ENCODE measurements at places on chromosomes 16 and 17. TPM values are rescaled to one million over a fixed set of nuclear protein-coding genes. Genes with fewer than 3 reads are reported as not detected.

The DNAH9 gene
- total RNA-seq = 2.3 TPM

The TRPV3 gene
- 0.47 TPM for total RNA-seq

The SLC5A2 gene
- 0.62 TPM for total RNA-seq

The DLX4 gene
- total RNA-seq = not detected

The CPPED1 gene
- 6.2 TPM for total RNA-seq

DNA sequence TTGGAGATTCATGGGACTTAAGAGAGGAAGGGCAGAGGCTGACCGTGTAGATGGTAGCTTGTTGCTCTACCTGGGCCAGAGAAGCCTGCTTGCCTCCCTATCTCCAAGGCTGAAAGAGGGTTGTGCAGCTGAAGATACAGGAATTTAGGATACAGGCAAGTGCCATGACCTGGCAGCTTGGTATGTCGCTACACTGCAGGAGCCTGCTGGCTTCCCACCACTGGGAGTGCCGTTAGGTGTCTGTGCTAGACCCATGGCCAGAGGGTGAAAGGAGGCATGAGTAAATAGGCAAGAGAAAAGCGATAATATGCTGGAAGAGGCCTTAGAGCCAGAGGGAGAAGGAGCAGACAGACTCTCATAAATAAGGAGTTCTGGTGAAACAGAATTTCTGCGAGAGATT, 10.6 kb downstream of the NAA60 start:
- no peak for DNase-seq

- no peak for DNase-seq
These were observed 260.1 kb downstream of the PARN start for GRCh38 chr16:14369734-14370598.

- no peak for DNase-seq
These were observed 18.7 kb upstream of the ARHGAP17 start for GRCh38 chr16:25033852-25034251.

DNA sequence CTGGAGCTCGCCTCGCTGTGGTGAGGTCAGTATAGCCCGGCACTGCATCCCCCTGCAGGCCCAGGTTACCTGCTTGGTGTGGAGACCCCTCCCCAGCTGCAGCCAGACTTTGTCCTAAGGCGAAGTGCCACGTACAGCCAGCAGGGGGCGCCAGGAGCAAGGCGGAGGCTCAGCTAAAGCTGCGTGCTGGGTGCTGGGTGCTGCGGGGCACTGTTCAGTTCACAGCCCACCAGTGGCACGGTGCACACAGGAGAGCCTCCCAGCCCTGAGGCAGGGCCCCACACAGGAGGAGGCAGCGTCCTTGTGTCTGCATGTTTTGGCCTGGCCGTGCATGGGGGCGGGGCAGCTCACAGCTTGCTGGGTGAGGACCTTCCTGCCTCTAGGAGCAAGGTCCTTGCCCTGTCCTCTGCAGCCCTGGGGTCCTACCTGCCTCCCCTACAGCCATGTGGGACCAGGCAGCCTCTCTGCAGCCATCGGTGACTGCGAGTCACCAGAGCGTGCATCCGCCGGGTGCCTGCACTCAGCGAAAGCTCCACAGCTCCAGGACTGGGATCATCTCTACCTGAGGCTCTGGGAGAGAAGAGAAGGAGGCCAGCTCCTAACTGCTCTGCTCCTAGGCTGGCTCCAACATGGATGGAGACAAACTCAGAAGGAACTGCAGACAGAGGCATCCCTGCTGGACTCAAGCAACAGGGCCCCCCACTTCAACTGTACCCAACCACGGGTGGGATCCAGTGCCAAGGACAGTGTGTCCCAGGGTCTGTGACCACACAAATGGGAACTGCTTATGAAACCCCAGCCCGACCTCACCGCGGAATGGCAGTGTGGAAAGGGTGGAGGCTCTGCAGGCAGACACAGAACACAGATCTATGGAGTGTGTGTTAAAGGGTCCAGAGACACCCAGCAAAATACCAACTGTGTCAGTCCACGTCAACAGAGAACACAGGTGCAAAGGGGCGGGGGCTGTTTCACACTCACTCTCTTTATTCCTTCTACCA, 19.0 kb downstream of the SLC7A5 start:
- DNase-seq = no peak

- no peak for DNase-seq
These were observed 63.7 kb downstream of the FOXL1 start for GRCh38 chr16:86642087-86642486.

GRCh38 chr16:10926094-10926493, 16.2 kb downstream of the DEXI start:
- no peak for DNase-seq

DNA sequence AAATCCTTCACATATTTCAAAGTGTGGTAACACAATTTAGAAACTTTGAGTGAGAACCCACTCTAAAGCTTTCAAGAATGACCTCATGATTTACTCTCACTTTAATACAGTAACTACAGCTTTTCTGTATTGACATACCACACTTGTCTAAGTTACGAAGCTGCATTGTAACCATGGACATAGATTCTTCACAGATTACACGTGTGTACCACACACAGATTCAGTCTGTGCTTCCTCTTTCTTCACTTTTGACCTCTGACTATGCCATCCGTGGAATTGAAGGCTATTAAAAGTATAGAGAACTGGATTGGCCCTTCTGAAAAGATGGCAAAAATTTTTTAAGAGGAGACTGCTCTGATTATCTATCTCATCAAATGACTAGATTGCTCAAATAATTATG, 172.7 kb downstream of the TANC2 start:
- DNase-seq = no peak

DNA sequence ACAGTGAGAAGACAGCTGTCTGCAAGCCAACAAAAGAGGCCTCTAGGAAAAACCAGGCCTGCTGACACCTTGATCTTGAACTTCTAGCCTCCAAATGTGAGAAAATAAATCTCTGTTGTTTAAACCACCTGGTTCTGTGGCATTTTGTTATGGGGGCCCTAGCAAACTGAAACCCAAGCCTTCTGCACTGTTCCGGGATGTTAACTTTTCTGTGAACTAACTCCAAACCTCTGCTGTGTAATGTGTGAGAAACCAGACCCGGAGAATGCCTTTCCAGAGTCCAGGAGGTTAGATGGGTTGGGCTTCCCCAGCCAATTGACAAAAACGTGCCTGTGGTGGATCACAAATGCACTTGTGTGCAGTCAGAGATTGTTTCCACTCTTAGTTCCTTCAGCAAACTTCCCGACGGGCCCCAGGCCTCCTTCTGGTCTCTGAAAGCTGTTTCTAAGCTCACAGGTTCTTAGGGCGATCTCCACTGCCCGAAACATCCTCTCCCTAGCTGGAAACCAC, 13.6 kb upstream of the GGA2 start:
- DNase-seq = no peak

DNA sequence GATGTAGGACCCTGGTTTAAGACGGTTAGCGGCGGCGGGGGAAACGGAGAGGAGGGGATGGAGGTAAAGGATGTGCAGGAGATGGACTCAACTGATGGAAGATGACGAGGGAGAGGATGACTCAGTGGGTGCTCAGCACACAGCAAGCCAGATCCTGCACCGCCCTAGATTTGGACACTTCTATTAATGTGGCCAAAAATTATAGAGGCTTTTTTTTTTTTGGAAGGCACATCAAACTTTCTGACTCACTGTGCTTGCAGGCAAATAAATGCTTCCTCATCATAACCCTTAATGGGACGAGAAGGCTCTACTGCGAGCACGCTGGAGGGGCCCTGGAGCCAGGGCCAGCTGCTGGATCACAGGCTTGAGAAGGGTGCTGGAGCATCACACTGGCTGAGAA, 36.0 kb downstream of the RTN4RL1 start:
- no peak for DNase-seq

GRCh38 chr17:17398943-17399926, 77.6 kb upstream of the MED9 start:
- no peak for DNase-seq

DNA sequence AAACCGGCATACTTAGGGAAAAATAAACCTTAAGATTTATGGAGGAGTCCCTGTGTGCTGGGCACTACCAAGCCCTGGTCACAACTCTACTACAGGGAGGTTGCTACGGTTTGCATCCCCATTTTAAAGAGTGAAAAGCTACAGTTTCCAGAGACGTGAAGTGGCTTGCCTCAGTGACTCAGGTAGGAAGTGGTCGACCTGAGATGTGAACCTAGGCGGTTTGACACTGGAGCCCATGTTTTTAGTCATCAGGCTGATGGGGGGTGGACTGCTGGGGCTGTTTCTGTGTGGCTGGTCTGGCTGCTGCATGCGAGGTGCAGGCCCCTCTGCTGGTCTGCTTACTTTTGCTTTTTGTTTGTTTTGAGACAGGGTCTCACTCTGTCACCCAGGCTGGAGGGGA, 6.6 kb downstream of the COX6A2 start:
- DNase-seq = no peak

- no peak for DNase-seq
These were observed 6.0 kb upstream of the KRT38 start for GRCh38 chr17:41446806-41447205.

DNA sequence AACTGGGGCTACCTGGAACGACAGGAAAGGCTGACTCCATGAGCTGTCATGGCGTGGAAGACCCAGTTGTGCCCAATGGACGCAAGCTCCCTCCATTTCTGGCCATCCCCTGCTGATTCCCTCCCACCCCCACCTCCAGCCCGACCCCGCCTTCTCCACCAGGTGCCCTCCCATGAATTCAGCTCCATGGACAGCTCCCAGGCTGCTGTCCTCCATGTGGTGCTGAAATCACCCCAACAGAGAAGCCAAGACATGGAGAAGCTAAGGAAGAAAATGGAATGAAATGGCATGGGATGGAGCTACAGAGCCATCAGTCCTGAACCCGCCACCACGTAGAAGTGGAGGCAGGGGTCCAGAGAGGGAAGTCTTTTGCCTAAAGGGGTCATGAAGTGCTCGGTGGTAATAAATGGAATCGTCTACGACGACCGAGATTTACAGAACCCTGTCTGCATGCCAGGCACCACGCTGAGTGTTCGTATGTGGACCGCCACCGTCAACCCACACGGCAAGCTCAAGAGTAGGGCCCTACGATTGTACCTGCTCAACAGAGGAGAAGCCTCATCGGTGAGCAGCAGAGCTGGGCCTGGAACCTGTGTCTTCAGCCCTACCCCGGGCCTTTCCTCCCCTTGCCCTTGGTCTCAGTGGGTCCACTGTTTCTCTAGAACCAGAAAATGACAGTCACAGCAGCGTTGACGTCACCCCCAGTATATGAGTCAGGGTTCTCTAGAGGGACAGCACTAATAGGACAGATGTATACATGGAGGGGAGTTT, 9.3 kb upstream of the ZC3H18 start:
- no peak for DNase-seq

- DNase-seq = no peak
These were observed 1468.6 kb downstream of the CDH11 start for GRCh38 chr16:63653044-63653839.

- no peak for DNase-seq
These were observed 21.1 kb upstream of the TFAP4 start for GRCh38 chr16:4293822-4294457.

DNA sequence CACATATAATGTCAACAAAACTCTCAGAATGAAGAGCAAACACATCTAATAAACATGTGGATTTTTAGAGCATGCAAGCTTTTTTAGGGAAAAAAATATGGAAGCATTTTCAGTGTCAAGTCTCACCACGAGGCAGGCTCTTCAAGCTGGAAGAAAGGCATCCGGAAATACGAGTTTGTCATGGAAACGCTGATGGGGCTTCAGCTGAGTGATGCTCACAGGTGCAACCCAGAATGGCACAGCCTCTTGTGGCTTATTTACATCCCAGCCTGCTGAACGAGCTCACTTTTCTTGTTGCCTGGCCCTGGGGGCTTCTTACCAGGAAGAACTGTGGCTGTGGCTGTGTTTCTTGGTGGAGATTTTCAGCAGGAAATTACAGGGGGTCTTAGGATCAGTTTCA, 24.1 kb upstream of the DYNLL2 start:
- no peak for DNase-seq

- DNase-seq = no peak
These were observed 23.3 kb downstream of the SHISA6 start for GRCh38 chr17:11264183-11264871.

GRCh38 chr17:78852709-78853121, 12.1 kb upstream of the USP36 start:
- DNase-seq = no peak

GRCh38 chr16:89924297-89924924, 1.3 kb downstream of the TUBB3 start:
- DNase-seq = no peak

DNA sequence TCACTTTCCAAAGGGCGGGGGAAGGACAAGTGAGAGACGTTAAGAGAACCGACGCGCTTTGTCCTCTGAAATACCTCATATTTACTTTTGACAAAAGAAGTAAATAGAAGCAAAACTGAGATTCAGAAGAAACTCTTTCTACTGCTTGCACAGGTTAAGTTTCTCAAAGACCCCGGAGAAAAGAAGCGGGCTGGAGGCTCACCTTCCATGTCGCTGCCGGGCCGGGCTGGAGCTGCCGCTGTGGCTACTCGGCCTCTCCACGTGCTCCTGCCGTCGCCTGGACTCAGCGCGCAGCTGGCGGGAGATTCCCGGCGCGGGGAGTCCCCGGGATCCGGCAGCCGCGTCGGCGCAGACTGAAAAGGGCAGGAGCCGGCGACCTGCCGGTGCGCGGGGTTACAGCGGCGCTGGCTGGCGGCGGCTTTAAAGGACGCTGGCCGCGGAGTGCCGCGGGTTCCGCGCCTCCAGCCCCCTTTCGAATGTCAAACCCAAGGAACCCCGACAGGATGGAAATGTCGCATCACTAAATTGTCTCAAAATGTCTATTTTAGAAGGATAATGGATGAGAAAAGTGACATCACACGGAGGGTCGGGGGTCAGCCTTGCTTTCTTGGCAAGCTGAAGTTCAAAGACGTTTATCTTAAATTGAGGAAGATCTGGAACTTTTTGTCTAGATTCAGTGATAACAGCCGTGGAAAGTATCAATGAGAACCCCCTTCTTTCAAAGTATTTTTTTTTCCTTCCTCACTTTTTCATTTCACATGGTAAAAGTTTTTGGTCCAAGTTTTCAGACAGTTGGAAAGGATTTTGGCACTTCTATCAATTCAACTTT, at the start of gene IKZF3:
TSS of gene IKZF3 (minus strand) at position 395 of the 829 bp plus-strand sequence. CDS start at position 209, 186 bp downstream.
- DNase-seq = no peak

DNA sequence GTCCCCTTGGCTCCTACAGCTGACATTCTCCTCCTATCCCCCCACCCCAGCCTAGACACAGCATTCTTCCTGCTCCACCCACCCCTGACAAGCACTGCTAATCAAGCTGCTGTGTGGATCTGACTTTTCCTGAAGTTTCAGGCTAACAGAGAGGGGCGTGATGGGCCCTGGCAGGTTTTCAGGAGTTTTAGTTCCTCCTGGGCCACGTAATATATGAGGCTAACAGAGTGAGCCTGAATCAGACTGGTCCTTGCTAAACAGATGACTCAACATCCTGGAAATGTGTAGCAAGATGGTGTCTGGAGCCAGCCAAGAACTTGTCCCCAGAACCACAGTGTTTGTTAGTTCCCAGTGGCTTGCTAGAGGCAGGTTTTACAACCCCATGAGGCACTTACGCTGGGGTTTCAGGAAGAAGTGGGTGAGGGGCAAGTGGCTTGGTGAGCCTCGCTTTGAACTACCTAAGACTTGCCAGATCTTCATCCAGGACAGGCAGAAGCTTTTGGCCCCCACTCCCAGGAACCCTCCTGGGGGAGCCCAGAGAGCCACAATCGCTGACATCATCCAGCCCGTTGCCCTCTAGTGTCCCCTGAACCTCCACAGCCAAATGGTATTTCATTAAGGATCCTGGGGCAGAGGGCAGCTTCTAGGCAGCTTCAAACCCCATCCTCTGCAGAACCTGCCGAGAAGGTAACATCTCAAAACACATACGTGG, 15.9 kb downstream of the TMEM92 start:
- peak; percentile 26 for DNase-seq

- DNase-seq = no peak
These were observed 7.3 kb upstream of the WDR45B start for GRCh38 chr17:82655523-82655922.
